Posterior cingulate gyrus (tissue), 11 donors: ENCODE measurements at places on chromosomes 1 and 21.

GRCh38 chr1:202203238-202204039, 9.8 kb downstream of the LGR6 start:
- DNase-seq, result no peak

DNA sequence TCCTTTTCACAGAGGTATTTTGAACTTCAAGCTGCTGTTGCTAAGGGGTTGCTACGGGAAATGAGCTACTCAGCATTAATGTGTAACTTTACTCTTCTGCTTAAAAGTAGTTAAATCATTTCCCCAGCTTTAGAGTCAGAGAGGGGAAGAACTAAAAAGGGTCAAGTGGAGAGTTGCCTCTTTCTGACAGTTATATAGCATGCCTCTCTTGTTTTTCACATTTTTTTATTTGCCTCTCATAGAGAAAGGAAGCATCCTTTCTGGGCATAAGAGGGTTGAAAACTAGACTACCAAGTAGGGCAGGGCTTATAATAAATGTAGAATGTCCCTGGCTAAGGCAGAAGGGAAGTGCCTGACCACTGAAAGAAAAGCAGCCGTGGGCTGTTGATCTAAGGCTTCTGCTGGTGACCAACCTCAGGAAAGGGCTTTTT, 10.1 kb upstream of the ELAVL4 start:
- DNase-seq, result no peak

- DNase-seq, result no peak
Observed at GRCh38 chr1:213326281-213327016, 275.4 kb downstream of the RPS6KC1 start.

- no peak for DNase-seq
Observed at GRCh38 chr21:29295066-29295650, 3.6 kb upstream of the BACH1 start.

- DNase-seq, result no peak
Observed at GRCh38 chr1:42214447-42214871, 49.9 kb upstream of the GUCA2A start.
